ENCODE measurements at places on chromosomes 3 and 15.

DNA sequence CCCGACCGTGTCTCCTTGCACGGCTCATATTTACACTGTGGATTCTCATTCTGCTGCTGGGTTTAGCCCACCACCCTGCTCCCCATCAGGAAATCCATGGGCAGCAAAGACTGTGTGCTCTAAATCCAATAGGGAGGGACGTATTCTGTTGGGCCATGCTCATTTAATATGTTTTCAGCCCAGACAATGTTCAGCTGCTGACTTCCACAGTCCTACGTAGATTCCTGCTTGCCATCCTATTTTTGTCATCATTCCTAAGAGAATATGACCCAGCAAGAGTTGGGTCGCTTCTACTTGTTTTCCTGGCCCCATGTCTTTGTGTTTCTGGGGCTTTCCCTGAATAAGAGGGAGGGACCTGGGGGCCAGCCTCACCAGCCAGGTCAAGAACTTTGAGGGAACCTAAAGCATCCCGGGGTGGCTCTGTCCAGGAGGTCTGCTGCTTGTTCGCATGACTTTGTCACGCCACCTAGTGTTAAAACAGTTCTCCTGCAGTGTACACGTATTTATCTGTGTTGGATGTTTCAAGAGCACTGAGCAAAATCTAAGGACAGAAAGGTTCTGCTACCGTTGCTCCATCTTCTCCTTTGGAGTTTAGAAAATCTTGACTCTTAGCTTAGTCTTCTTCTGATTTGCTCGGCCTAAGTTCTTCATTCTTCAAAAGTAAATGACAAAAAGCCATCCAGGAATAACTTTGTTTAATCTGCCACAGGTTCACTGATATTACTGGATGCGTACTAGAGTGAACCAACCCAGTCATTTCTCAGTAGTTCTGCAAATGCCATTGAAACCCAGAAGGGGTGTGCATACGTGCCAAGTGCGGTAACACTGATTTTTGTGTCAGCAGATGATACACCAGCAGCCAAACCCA is 79.8 kb upstream of the NR2E3 start:
- DNase-seq, result no peak

GRCh38 chr3:193119926-193120325 is 121.1 kb upstream of the PLAAT1 start:
- DNase-seq, result no peak

GRCh38 chr3:48830715-48831114 is 17.0 kb downstream of the PRKAR2A start:
- no peak for DNase-seq

DNA sequence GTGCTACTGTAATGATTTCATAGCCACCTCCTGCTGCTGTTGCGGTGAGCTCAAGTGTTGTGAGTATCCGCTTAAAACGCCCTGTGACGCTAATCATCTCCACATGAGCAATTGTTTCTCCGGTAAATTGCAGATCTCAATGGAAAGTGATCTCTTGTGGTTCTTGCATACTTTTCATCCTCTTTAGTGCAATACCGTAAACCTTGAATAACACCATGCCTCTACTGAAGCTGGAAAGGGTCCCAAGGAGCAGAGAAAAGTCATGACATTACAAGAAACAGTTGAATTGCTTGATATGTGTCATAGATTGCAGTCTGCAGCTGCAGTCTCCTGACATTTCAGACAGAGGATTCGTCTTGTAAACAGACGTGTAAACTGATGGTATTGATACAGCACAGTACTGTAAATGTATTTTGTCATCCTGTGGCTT is 6.0 kb upstream of the CEMIP start:
- no peak for DNase-seq

All from occipital lobe (tissue), 3 donors.